DMS153 (cell line): ENCODE measurements at places on chromosomes 7 and 10.

DNA sequence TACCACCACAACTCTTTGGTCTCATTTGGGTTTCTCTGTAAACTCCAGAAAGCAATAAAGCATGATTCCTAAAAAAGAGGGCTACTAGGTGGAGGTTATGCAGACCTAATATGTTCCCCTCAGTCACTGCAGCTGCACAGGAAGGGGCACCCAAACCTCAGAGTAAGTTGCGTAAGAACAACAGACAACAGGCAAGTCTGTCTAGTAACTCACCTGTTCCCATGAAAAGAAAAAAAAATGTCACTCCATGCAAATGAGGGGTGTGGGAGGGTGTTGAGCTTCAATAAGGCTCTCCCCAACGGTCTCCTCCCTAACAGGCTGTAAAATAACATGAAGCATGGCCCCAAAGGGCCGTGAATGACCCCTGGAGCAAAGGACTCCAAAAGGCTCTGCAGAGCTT lies 461.4 kb downstream of the KCNMA1 start:
- no peak for DNase-seq

GRCh38 chr7:155972651-155973390 lies 160.6 kb upstream of the SHH start:
- DNase-seq, result no peak

DNA sequence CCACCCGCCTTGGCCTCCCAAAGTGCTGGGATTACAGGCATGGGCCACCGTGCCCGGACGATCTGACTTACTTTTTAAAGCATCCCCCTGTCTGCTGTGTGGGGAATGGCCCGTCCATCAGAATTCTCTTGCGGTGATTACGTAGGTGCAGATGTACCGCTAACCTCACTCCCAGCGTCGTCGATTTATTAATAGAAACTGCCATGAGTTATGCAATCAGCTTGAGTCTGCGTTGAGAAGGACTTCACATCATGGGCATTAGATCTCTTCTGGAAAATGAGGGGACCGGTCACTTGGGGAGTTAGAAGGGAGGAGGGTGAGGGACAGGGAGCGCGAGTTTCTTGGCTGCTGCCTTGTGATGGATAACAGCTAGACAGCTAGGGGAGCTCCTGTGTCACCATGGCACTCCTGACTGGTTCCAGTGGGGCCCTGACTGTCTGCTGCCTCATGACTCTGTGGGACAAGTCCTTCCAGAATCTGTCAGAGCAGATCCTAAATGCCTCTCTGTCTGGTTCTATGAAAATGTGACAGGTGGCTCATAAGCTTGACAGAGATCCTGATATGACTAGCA lies 35.2 kb downstream of the POR start:
- no peak for DNase-seq

GRCh38 chr10:117373823-117374505 lies 1.3 kb downstream of the PDZD8 start:
- no peak for DNase-seq

DNA sequence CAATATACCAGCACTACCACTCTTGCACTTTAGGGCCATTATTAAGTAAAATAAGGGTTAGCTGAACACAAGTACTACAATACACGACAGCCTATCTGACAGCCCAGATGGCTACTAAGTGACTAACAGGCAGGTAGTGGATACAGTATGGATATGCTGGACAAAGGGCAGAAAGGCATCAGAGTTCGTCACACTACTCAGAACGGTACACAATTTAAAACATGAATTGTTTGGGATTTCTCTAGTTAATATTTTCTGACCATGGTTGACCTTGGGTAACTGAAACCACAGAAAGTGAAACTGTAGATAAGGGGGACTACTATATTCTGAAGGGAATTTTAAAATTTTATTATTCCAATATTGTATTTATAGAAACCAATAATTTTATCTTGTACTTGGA lies 101.3 kb upstream of the SKAP2 start:
- no peak for DNase-seq

- DNase-seq, result no peak
These were observed 425.2 kb upstream of the VSTM2A start for GRCh38 chr7:54116956-54117355.

DNA sequence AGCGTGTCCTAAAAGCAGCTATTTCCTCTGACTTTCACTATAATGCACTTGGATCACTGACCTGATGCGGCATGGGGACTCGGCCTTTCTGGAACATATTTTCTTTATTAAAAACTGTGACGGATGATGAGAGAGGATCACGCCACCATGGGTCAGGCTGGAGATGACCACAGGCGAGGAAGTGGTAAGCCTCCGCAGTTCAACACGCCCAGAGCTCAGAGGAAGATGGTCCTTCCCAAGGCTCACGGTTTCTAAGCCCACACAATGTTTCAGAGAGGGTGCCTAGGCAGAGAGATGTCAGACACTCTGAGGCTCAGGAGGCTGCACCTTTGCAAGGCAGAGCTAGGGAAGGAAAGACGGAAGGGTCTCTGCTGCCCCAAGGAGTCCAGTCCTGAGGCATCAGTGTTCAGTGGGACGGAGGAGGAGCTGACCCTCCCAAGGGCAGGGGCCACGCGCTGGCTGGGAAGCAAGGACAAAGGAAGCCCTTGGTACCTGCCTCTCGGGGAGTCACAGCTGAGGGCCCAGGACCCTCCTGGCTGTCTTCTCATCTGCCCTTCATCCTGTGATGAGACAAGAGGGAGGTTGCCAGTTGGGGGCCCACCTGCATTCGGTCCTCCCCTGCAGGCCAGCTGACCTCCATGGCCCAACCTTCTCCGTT lies 9.5 kb downstream of the CHST15 start:
- DNase-seq, result no peak

GRCh38 chr7:79770970-79771369 lies 317.5 kb upstream of the MAGI2 start:
- DNase-seq, result no peak

GRCh38 chr7:70374772-70375533 lies 757.0 kb upstream of the GALNT17 start:
- no peak for DNase-seq

DNA sequence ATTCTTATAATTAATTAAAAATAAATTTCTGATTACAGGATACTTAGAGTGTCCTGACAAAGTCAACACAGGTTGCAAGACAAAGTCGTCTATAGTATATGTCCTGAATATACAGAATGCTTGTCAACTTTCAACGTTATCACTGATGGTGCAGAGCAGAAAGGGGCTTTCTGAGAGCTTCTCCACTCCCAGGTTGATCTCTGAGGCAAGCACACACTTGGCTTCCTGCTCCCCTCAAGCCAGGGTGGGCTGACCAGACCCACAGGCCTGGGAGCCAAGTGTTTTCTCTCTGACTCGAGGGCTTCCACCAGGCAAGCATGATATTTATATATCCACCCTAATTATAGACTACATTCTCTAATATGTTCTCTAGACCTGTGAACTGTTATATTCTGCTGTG lies 448.9 kb downstream of the SH2D4B start:
- DNase-seq, result no peak

DNA sequence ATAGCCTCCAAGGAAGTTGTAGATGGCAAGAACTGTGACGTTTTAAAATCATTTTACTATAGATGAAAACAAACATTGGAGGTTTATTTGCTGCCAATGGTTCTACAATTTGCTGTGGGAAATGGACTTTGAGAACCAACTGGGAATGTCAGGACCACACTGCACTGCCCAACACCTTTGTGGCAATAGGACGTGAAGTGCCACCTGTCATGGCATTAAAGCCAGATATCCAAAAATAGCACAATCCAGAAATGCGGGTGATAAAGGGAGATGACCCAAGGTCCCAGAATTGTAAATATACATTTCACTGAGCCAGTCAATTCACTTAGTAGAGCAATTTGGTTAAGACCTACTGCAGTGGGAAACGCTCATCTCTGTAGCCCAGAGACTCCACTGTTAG lies 116.4 kb downstream of the MPP7 start:
- DNase-seq, result no peak

GRCh38 chr10:60459701-60460457 lies 70.2 kb upstream of the ANK3 start:
- DNase-seq, result no peak

DNA sequence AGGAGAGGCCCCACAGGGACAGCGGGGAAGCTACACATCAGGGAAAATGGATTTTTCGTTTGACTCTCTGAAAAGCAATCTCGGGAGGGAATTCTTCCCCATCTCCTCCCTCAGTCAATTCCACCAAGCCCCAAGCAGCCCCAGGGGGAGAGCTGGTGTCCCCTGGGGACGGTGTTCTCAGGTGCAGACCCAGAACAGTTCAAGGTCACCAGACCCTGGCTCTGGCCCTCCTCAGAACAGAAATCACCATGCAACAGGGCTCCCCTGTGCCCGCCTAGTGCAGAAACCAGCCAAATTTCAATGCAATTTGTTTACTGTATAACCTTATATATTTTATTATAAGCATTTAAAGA lies 34.1 kb downstream of the GSDME start:
- no peak for DNase-seq

DNA sequence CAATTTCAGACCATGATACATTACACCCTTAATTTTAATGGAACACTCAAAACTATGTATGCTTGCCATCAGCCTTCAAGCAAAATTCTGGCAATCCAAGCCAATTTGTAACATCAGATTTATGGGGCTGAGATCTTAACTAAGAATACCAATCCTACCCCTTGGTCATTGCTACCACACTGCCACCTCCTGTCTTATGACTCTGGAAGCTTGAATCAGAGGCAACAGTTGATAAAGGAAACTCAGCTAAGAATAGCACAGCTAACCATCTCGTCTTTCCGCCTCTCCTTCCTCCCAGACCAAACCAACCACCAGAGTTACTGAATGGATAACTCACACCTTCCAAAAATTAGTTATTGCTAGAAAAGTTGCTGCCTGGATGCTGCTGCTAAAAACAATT lies 7.4 kb downstream of the IGF2BP3 start:
- DNase-seq, result no peak
